ENCODE measurements at places on chromosomes 5 and 9. TPM values are rescaled to one million over a fixed set of nuclear protein-coding genes. Genes with fewer than 3 reads are reported as not detected.

The RASGRF2 gene
- 1.7 TPM for polyA plus RNA-seq

The INSYN2B gene
- 7.0 TPM for polyA plus RNA-seq

The ORM2 gene
- polyA plus RNA-seq: 1.9 TPM

The GDNF gene
- polyA plus RNA-seq: 0.06 TPM

The DND1 gene
- polyA plus RNA-seq: not detected

The IGFBPL1 gene
- polyA plus RNA-seq: 2.0 TPM

The CCDC192 gene
- 1.6 TPM for polyA plus RNA-seq

The IFNA2 gene
- polyA plus RNA-seq: not detected

The SCGB3A2 gene
- polyA plus RNA-seq: 1,611 TPM

The IL7R gene
- 10.0 TPM for polyA plus RNA-seq

GRCh38 chr9:133782157-133783130 lies 44.3 kb upstream of the SARDH start:
- peak; percentile 59 for DNase-seq

DNA sequence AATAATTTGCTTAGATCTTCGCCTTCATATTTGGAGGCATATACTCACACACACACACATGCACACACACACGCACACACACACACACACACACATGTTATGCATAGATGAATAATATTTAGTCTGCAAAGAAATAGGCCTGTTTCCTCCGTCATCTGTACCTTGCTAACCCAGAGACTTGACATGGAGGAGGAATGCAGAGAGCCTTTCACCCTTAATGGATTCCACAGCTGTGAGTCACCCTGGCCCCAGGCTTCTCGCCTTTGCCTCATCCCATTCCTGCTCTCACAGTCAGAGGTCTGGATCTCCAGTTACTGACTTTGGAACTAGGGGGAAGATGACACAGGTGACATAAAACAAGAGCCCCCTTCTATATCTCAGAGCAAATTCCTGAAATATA lies 29.7 kb downstream of the ZNF462 start:
- DNase-seq: peak; percentile 62

DNA sequence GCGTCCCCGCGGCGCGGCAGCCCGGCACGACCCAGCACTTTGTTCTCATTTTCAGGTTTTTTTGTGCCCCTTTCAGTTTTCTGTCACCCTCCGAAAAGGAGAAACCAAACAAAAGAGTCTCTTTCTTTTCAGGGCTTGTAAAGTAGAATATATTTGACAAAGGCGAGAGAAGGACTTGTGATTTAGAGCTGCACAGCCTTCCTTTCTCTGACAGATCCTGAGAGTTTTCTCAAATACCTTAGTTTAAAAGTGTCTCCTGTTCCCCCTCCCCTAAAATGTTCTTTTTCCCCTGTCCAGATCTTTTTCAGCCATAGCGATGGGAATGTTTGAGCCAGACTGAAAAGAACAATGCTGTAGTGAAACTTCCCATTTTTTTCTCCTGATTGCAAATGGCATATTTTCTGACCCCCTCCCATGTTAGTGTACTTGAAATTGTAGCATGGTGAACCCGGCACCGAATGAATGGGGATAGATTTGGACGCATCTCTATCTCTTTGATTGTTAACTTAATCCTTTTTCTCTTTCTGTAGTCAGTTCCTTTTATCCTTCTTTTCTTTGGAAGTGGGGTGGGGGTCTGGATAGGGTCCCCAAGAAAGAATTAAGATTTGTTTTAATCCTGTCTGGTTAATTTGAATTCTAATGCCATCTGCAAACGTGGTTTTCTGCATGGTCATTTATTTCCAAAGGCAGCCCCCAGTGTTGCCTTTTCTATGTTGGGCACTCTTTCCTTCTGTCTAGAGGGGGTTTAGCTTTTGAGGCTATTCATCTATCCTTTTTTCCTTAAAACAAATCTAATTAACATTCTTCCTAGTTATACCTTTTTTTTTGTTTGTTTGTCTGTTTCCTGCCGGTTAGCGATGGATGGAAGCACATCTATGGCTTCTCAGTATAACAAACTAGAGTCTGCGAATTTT lies 2.2 kb downstream of the ZSWIM6 start:
- DNase-seq: no peak

DNA sequence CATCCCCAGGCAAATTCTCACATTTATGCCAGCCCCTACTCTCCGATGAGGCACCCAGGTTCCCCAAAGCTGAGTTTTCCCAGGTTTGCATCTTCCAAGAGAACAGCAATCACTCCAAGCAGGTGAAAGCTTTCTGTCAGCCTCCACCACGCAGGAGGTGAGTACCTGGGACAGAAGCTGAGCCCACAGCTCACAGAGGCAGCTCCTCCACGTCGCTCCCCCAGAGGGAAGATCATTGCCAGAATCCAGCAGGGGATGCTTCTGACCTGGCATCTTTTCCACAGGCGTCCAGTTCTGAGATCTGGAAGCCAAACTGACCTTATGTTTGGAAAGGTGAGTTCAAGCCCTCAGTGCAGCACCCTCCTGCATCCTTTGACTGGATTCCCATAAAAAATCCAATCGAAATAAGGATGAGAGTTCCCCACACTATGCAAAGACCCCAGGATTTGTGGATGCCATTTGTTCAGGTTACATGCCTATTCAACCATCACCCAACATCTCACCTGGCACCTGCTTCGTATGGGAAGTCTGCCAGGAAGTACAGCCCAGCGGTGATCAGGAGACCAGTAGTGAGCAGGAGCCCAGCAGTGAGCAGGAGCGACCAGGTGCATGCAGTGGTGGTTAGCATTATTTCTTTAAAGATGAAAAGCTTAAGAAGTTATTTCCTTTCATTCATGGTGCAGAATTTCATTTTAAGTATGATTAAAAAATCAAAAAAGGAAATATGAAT lies 47.4 kb upstream of the OLFM1 start:
- DNase-seq: no peak

DNA sequence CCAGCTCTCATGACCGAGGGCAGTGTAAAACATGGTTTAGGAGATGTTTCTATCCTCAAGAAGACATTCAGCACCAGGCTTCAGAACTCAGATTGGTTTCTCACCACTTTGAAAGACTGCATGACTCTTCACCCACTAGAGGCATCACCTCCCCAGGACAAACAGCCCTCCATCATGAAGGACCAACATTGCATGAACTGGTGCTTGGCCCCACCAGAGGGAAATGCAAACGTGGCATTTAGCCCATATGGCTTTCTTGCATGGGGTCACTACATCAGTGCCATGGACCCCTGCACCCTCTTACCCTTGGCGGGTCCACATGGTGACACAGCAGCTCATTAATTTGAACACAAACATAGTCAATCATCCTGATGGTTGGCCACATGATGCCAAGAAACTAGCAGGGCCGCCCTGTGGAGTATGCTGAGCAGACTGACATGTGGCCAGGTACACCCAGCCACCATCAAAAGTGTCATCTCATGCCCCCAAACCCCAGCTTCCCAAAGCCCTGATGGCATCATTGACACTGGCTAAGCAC lies 129.5 kb upstream of the FSTL4 start:
- DNase-seq: no peak

- no peak for DNase-seq
These were observed 45.8 kb downstream of the CPEB4 start for GRCh38 chr5:173933901-173934300.

DNA sequence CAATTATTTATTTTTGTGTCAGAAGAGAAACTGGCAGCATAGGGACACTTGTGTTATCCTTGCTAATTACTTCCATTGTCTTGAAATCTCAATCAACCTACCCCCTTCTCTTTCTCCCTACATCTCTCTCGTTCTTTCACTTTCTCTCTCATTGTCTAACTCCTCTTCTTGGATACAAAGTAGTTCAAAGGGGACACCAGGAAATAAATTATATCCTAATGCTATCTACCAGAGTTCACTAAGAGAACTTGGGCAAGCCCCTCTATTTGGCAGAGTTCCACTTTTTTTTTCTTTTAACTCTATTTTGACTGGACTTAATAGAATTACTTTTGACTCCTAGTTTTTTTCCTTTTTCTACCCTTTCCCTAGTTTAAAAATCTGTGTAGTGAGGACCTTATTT lies 102.2 kb downstream of the MEF2C start:
- no peak for DNase-seq

- DNase-seq: no peak
These were observed 1411.8 kb upstream of the ACO1 start for GRCh38 chr9:30972654-30973053.

- no peak for DNase-seq
These were observed 36.4 kb downstream of the GDNF start for GRCh38 chr5:37803487-37803886.

DNA sequence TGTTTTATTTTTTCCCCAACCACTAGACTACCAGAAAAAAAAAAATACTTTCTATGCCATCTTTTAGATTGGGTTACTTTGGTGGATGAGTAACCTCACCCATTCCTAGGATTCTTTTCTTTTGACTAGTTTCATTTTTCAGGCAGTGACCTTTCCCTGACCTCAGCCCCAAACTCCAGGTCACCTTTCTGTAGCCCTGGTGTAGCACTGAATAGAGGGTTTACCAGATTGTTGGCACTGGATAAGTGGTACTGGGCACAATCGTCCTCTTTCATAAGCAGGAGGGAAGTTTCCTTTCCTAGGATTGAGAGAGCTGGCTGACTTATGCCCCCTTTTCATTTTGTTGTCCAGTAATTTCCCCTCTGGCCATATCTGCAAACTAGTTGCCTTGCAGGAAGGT lies 169.4 kb upstream of the TMEM161B start:
- DNase-seq: no peak

- no peak for DNase-seq
These were observed 56.2 kb downstream of the PTCD2 start for GRCh38 chr5:72376381-72376780.

DNA sequence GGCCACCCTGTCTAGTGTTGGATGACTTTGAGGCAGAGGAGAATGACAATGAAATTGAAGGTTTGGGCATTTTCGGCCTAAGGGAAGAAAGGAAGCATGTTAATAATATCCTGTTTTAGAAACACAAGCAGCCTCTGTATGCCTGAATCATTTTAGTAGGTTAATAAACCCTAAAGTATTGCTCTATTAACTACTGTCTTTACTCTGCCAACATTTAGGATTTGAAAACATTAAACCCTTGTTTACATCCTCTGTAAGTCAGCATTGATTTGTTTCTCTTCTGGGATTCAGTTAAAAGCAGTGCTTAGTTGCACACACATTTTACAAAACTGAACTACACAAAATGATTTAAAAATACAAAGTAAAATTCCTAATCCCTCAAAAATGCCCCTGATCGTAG lies 358.9 kb downstream of the ARRDC3 start:
- DNase-seq: no peak

DNA sequence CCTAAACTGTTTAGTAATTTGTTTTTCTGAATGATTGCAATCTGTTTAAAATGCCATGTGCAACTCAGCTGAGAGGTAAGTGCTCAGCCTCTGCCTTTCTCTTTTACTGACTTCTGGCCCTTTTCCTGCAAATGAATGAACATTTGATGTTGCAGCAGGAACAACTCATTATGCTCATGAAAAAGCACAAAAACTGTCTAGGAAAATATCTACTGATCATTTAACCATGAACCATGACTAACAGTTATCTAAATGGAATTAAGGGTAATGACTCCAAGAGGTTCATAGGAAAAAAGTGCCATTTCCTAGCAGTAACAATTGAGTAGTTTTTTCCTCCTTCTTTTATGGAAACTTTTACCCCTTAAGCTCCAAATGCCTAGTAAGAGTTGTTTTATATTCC lies 70.6 kb upstream of the ANKH start:
- no peak for DNase-seq

DNA sequence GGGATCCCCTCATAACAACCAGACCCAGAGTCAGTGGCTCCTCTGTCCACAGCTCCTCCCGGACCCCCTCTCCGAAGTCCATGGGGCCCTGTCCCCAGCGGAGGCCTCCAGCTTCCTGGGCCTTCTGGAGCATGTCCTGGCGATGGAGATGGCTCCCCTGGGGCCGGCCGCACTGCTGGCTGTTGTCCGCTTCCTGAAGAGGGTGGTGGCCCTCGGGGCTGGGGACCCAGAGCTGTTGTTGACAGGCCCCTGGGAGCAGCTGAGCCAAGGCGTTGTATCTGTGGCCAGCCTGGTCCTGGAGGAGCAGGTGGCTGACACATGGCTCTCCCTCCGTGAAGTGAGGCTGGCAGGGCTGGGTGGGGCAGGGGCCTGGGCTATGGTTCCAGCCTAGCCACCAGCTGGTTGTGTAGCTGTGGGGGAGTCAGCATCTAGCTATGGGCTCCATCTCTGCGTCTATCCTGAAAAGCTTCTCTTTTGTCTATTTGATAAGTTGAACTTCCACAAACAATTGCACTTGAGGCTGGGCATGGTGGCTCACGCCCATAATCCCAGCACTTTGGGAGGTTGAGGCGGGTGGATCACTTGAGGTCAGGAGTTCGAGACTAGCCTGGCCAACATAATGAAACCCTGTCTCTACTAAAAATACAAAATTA lies 4.7 kb downstream of the ADGRD2 start:
- no peak for DNase-seq

DNA sequence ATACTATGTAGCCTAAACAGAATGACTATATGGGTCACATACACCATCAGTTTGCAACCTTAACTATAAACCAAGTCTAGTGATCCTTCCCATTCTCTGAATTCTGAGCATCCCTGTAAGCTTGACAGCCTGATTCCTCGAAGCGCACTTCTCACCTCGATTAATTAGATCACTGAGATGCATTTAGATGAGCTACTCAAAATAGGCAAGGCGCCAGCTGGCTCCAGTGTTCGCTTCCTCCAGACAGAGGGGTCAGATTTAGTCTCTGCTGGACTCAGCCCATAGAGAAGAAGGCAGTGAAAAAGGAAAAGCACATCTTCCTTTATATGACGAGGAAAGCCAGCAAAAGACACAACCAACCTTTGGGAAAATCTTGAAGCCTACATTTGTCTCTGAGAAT lies 371.5 kb downstream of the MLLT3 start:
- DNase-seq: no peak

- no peak for DNase-seq
These were observed 339.5 kb upstream of the ISL1 start for GRCh38 chr5:51043745-51044144.

- no peak for DNase-seq
These were observed 67.0 kb upstream of the TNPO1 start for GRCh38 chr5:72749362-72749997.

- no peak for DNase-seq
These were observed 528 bp downstream of the ACOT12 start for GRCh38 chr5:81393430-81393782.

- no peak for DNase-seq
These were observed 627.6 kb upstream of the SGCD start for GRCh38 chr5:155699385-155699784.

DNA sequence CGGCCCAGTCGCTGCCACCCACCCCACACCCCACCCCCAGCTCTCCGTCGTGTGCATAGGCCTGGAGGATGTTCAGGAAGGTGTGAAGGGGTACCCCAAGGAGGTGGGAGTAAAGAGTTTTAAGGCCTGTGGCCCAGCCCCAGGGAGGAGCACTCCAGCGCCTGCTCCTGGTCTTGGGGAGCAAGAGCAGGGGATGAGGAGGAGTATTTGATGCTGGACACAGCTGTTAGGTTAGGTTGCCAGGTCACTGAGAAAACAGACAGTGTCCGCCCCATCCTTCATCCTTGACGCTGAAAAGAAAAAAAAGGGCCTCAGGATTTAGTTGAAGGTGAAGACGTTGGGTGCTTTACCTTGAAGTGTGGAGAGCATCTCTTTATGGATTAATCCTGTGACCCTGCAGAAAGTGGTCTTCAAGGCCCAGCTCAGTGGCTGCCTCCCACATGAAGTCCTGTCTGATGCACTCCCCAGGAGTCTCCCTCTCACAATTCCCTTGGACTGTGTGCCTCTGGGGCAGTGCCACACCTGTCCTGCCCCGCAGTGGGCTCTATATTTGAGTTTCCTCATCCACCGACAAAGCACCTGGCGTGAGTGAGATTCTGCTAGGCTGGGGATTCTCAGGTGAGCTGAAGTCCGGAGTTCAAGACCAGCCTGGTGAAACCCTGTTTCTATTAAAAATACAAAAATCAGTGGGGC lies 101.8 kb downstream of the SPRY4 start:
- no peak for DNase-seq
